ENCODE measurements at places on chromosomes 16 and 17.

GRCh38 chr16:16120044-16120381, 103.3 kb downstream of the ABCC6 start:
- DNase-seq = no peak

GRCh38 chr17:71900621-71901229, 220.1 kb upstream of the SOX9 start:
- DNase-seq = peak; percentile 92

- peak; percentile 83 for DNase-seq
Measured at GRCh38 chr16:70577256-70577698, 53.7 kb downstream of the SF3B3 start.

GRCh38 chr17:74607221-74607620, 15.1 kb upstream of the CD300LD start:
- no peak for DNase-seq

GRCh38 chr16:12876778-12877177, 24.6 kb upstream of the SHISA9 start:
- DNase-seq = no peak

DNA sequence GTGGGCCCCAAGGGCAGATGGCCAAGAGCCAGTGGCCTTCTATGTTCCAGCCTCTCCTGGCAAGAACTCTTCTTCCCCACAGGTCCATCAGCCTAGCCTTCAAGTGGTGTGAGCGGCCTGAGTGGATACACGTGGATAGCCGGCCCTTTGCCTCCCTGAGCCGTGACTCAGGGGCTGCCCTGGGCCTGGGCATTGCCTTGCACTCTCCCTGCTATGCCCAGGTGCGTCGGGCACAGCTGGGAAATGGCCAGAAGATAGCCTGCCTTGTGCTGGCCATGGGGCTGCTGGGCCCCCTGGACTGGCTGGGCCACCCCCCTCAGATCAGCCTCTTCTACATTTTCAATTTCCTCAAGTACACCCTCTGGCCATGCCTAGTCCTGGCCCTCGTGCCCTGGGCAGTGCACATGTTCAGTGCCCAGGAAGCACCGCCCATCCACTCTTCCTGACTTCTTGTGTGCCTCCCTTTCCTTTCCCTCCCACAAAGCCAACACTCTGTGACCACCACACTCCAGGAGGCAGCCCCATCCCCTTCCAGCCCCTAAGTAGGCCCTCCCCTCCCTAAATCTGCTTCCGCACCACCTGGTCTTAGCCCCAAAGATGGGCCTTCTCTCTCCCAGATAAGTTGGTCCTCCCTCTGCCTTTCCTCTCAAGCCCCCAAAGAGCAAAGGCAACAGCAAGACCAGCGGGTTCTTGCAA, 5.2 kb downstream of the G6PC3 start:
- DNase-seq = no peak

GRCh38 chr16:53958341-53958880, 254.5 kb downstream of the FTO start:
- DNase-seq = no peak

DNA sequence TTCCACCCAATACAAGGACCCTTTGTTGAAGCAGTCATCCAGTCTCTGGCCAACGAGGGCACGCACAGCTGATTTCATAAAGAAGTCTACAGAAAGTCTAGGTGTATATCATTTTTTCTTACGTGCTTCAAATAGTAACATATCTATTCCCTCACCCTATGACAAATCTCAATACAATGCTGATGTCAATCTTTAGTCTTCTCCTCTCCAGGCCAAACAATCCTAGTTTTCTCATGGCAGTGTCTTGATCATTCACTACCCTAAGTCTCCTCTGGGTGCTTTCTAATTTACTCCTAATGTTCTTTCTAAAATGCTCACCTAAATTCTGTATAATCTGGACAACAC, 92.6 kb downstream of the CACNG1 start:
- peak; percentile 33 for DNase-seq

DNA sequence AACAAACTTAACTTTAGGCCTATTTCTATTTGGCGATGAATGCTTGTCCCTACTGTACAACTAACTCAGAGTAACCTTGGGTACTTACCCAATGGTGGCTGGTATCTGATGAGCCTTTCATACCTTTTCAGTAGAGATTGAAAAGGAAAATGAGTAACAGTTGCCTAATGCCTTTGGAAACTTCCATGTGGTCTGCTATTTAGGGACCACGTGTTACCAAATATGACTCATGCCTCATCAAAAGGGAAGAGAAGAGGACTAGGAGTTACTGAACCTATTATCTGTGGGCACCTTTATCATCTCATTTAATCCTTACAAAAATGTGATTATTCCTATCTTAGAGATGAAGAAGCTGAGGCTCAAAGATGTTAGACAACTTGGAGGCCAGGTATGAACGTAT, 8.1 kb downstream of the MYOCD start:
- no peak for DNase-seq

- DNase-seq = no peak
Measured at GRCh38 chr17:69724238-69724637, 309.7 kb downstream of the MAP2K6 start.

DNA sequence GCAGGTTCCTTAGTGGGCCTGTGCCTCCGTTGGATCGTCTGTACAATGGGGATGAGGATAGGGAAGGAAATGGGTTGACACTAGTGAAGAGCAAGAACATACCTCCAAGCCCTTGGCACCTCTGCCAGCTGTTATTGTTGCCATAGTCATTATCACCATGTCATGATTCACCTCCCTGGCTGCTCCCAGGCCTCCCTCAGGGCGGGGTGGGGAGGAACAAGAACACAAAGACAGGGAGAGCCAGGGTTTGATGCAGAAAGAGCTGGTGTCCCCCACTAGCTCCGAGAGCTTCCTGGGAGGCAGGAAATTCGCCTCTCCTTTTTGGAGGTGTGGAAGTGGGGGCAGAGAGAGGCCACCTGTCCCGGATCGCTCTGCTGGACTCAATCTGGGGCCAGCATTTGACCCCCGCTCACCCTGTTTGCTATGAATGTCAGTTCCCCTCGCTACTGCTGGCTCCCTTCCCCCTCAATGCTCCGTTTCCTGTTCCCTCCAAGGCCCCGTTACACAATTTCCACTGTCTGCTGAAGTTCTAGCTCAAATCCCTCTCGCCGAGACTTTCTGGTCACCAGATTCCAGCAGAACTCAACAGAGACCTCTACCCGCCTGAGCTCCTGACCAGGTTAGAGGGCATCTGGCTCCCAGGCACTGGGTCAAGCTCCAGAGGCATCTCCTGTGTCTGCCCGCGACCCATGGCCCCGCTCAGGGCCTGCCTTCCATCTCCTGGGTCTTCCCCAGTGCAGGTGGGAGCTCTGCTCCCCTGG, 9.1 kb downstream of the TIMP2 start:
- DNase-seq = peak; percentile 78

DNA sequence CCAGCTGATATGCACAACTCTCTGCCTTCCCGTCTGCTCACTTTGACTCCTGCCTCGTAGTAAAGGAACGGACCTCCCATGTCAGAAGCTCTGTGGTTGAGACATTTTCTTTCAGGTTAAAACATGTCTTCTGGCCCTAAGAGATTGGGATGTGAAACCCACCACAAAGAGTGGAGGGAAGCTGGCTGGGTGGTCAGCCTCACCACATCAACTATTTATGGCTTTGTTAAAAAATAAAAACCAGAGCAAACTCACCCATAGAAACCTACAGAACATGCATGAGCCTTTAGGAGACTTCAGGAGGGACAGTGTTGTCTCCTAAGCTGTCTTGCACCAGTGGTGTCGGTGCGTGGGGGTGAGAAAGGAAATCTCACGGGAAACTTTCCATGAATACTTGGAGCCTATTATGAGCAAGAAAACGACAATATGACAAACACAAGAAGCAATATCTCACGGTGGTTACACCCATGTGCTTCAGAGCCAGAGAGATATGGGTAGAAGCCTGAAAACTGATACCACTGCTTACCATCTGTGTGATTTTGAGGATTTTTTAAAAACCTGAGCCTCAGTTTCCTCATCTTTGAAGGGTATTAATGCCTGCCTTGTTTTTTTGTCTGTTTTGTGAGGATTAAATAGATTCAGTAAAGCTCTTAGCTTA, 61.7 kb upstream of the XYLT1 start:
- no peak for DNase-seq
